ENCODE measurements at places on chromosomes 16 and 17. TPM values are rescaled to one million over a fixed set of nuclear protein-coding genes. Genes with fewer than 3 reads are reported as not detected.

CCL7 gene
- total RNA-seq: not detected

KLHL10 gene
- 0.36 TPM for total RNA-seq

CDH13 gene
- total RNA-seq: 159 TPM

KARS1 gene
- total RNA-seq: 60.4 TPM

TNFRSF17 gene
- total RNA-seq: not detected

SERPINF2 gene
- total RNA-seq: 15.1 TPM

TNK1 gene
- total RNA-seq: 6.6 TPM

LDHD gene
- total RNA-seq: 5.5 TPM

CDH3 gene
- 0.97 TPM for total RNA-seq

MYH2 gene
- total RNA-seq: not detected

PDP2 gene
- 10.9 TPM for total RNA-seq

WIPF2 gene
- 26.2 TPM for total RNA-seq

CCR7 gene
- total RNA-seq: 0.62 TPM

MAP2K3 gene
- 82.6 TPM for total RNA-seq

ZNF689 gene
- total RNA-seq: 7.1 TPM

CD79B gene
- 5.1 TPM for total RNA-seq

ZNF830 gene
- total RNA-seq: 14.5 TPM

CBLN1 gene
- 1.2 TPM for total RNA-seq

ABCC11 gene
- not detected for total RNA-seq

FOXC2 gene
- 45.4 TPM for total RNA-seq

CCL14 gene
- total RNA-seq: 136 TPM

SNRNP25 gene
- 11.1 TPM for total RNA-seq

KDM6B gene
- 28.2 TPM for total RNA-seq

TMEM114 gene
- not detected for total RNA-seq

GRB7 gene
- total RNA-seq: 1.6 TPM

SLC13A2 gene
- total RNA-seq: not detected

PRKCB gene
- 6.3 TPM for total RNA-seq

PRPSAP2 gene
- 31.8 TPM for total RNA-seq

IKZF3 gene
- 2.8 TPM for total RNA-seq

GRIN2A gene
- total RNA-seq: 2.0 TPM

CNGB1 gene
- total RNA-seq: not detected

GAS2L2 gene
- total RNA-seq: not detected

NPIPA3 gene
- total RNA-seq: 8.0 TPM

TP53TG3 gene
- not detected for total RNA-seq

CACNG1 gene
- not detected for total RNA-seq

MPP2 gene
- total RNA-seq: 14.2 TPM

MARCHF10 gene
- not detected for total RNA-seq
